ENCODE measurements at places on chromosomes 12 and 14.

GRCh38 chr14:64778104-64778754 is 74.0 kb downstream of the PLEKHG3 start:
- H3K4me1 ChIP-seq, result peaks cover 8% of the 10 kb centered on the region
- no peak overlapping the region for H3K4me3 ChIP-seq
- no peaks in the 10 kb centered on the region for H3K27me3 ChIP-seq
- H3K27ac ChIP-seq, result peak overlapping the region; percentile 19

DNA sequence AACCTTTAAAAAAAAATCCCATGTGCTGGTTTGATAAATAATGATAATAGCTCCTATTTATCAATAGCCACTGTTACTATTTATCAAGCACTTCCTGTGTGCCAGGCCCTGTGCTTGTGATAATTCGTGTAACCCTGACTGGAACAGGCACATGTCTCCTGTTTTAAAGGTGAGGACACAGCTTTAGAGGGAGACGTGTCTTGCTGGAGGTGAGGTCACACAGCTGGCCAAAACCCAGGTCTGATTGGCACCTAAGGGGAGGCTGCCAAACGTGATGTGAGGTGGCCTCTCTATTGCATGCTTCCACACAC is 156.6 kb downstream of the VRK1 start:
- no peak for DNase-seq
- H3K27ac ChIP-seq, result no peak overlapping the region
- H3K36me3 ChIP-seq, result no peaks in the 10 kb centered on the region

GRCh38 chr12:27468241-27468640 is 21.7 kb downstream of the SMCO2 start:
- no peak overlapping the region for H3K27ac ChIP-seq
- DNase-seq, result no peak
- H3K36me3 ChIP-seq, result no peaks in the 10 kb centered on the region
- H3K27me3 ChIP-seq, result no peaks in the 10 kb centered on the region

DNA sequence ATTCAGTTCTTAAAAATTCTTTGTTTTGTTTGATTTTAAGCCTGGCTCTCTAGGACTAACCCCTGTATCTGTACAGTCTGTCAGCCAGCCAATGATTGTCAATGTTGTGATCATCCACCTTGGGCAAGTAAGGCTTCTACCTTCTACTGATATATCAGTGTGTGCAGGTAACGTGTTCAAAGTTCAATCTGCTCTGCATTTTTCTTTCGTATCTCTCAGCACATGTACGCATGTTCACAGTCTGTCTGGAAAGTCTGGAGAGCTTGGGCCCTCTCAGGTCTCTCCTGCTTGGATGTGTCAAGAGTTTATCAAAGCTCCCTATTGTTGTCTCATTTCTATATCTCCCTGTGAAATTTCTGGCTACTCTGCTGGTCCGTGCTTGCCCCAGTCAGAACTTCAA is 138.6 kb upstream of the VRK1 start:
- no peaks in the 10 kb centered on the region for H3K27me3 ChIP-seq
- no peaks in the 10 kb centered on the region for H3K4me1 ChIP-seq
- DNase-seq, result no peak
- no peak overlapping the region for H3K4me3 ChIP-seq
- no peak overlapping the region for H3K27ac ChIP-seq

- no peak overlapping the region for H3K4me3 ChIP-seq
- no peaks in the 10 kb centered on the region for H3K36me3 ChIP-seq
- peaks cover 6% of the 10 kb centered on the region for H3K27me3 ChIP-seq
- no peak overlapping the region for H3K27ac ChIP-seq
Measured at GRCh38 chr12:131860472-131861260, 32.5 kb downstream of the MMP17 start.

- no peaks in the 10 kb centered on the region for H3K36me3 ChIP-seq
- H3K4me1 ChIP-seq, result no peaks in the 10 kb centered on the region
- no peak overlapping the region for H3K27ac ChIP-seq
- no peaks in the 10 kb centered on the region for H3K27me3 ChIP-seq
- DNase-seq, result no peak
- H3K4me3 ChIP-seq, result no peak overlapping the region
Measured at GRCh38 chr12:95723693-95724384, 66.7 kb downstream of the NTN4 start.

- no peak overlapping the region for H3K4me3 ChIP-seq
- DNase-seq, result no peak
- no peaks in the 10 kb centered on the region for H3K36me3 ChIP-seq
- no peak overlapping the region for H3K27ac ChIP-seq
- no peaks in the 10 kb centered on the region for H3K27me3 ChIP-seq
Measured at GRCh38 chr12:101414533-101415119, 7.1 kb upstream of the ARL1 start.

DNA sequence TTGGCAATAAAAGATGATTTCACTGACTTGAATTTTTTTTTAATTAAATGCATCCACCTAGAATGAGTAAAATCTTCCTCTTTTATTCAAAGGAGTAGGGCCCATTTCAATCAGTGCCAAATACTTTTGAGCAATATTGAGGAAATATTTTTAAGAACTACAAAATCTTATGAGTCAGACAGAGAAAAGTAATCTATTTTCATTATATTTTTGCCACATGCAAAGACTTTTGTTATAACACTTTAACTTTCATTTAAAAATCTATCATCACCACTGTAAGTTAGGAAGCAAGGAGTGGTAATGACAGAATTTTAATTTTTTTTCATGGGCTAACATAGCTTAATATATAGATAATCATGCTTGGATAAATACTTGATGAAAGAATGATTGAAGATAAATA is 345.2 kb upstream of the KITLG start:
- no peak for DNase-seq
- no peak overlapping the region for H3K4me3 ChIP-seq
- no peaks in the 10 kb centered on the region for H3K36me3 ChIP-seq
- peaks cover 26% of the 10 kb centered on the region for H3K4me1 ChIP-seq
- no peaks in the 10 kb centered on the region for H3K27me3 ChIP-seq
- H3K27ac ChIP-seq, result no peak overlapping the region

DNA sequence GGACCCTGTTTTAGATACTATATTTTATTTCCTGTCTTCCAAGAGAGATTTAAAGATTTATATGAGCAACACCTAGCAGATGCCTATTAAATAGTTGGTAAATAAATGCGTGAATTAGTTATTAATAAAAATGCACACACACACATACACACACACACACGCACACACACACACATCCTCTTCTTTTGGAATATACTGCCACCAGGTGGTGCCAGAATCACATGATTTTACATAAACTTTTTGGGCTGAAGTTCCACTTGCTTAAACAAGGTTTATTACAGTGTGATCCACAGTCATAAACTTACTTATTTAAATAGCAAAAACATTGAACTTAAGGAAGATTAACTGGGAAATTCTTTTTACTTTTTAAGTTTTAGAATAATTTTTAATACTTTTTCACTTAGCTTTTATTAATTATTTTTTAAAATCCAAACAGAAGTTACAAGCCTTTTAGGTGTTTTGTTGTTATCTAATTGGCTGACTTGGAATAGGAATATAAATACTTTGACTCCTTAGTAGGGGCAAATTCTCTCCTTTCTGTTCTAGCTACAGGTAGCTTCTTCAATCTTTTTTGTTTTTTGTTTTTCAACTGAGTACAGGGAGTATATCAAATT is 17.5 kb downstream of the RAD51B start:
- H3K36me3 ChIP-seq, result no peaks in the 10 kb centered on the region
- DNase-seq, result no peak
- H3K4me3 ChIP-seq, result no peak overlapping the region
- H3K27me3 ChIP-seq, result no peaks in the 10 kb centered on the region
- no peaks in the 10 kb centered on the region for H3K4me1 ChIP-seq

- no peak for DNase-seq
- no peak overlapping the region for H3K27ac ChIP-seq
- no peaks in the 10 kb centered on the region for H3K4me1 ChIP-seq
- H3K27me3 ChIP-seq, result no peaks in the 10 kb centered on the region
- no peaks in the 10 kb centered on the region for H3K36me3 ChIP-seq
Measured at GRCh38 chr12:80681-81190, 14.2 kb downstream of the IQSEC3 start.

- H3K4me3 ChIP-seq, result no peak overlapping the region
- no peak overlapping the region for H3K27ac ChIP-seq
- H3K4me1 ChIP-seq, result no peaks in the 10 kb centered on the region
- DNase-seq, result no peak
- H3K36me3 ChIP-seq, result no peaks in the 10 kb centered on the region
Measured at GRCh38 chr12:41419131-41419893, 231.2 kb downstream of the PDZRN4 start.

- no peak overlapping the region for H3K4me3 ChIP-seq
- H3K27me3 ChIP-seq, result no peaks in the 10 kb centered on the region
Measured at GRCh38 chr12:18696971-18697602, 40.7 kb downstream of the PLCZ1 start.

DNA sequence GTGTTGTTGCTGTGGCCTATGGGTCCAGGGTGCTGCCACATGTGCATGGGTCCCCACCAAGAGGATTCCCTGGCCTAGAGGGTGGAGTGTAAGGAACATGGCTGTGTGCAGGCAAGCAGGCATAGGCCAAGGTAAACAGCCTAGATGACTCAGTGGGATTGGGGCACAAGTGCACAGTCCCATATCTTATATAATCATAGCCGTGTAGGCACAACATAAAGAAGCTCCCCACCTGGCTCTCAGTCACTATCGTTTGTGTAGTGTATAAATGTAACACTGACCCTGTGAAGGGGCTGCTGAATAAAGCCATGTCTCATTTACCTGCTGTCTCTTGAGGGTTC is 15.7 kb upstream of the RNASE12 start:
- H3K27ac ChIP-seq, result no peak overlapping the region
- peaks cover 18% of the 10 kb centered on the region for H3K4me1 ChIP-seq
- H3K36me3 ChIP-seq, result no peaks in the 10 kb centered on the region
- H3K27me3 ChIP-seq, result no peaks in the 10 kb centered on the region

GRCh38 chr12:128684352-128684751 is 139.4 kb downstream of the SLC15A4 start:
- no peaks in the 10 kb centered on the region for H3K4me1 ChIP-seq
- H3K4me3 ChIP-seq, result no peak overlapping the region
- H3K27ac ChIP-seq, result no peak overlapping the region
- no peaks in the 10 kb centered on the region for H3K27me3 ChIP-seq

- H3K4me3 ChIP-seq, result no peak overlapping the region
- no peaks in the 10 kb centered on the region for H3K27me3 ChIP-seq
- H3K4me1 ChIP-seq, result peaks cover 20% of the 10 kb centered on the region
Measured at GRCh38 chr12:123229051-123229450, 3.9 kb downstream of the MPHOSPH9 start.

GRCh38 chr14:64826333-64826732 is 53.4 kb downstream of the SPTB start:
- H3K27ac ChIP-seq, result peak overlapping the region; percentile 96
- DNase-seq, result no peak
- H3K36me3 ChIP-seq, result peaks cover 8% of the 10 kb centered on the region

GRCh38 chr12:121711361-121712189 is 977 bp upstream of the TMEM120B start:
- peaks cover 21% of the 10 kb centered on the region for H3K4me1 ChIP-seq
- no peaks in the 10 kb centered on the region for H3K27me3 ChIP-seq
- H3K27ac ChIP-seq, result peak overlapping the region; percentile 94
- no peak for DNase-seq
- no peaks in the 10 kb centered on the region for H3K36me3 ChIP-seq

GRCh38 chr14:72264716-72265115 is 332.5 kb downstream of the RGS6 start:
- no peaks in the 10 kb centered on the region for H3K4me1 ChIP-seq
- no peaks in the 10 kb centered on the region for H3K36me3 ChIP-seq
- no peak overlapping the region for H3K27ac ChIP-seq
- H3K4me3 ChIP-seq, result no peak overlapping the region

GRCh38 chr12:112986291-112986800 is 8.0 kb downstream of the OAS2 start:
- no peaks in the 10 kb centered on the region for H3K36me3 ChIP-seq
- no peak for DNase-seq
- no peak overlapping the region for H3K4me3 ChIP-seq

GRCh38 chr14:73237786-73238423 is 599 bp downstream of the PAPLN start:
- no peaks in the 10 kb centered on the region for H3K27me3 ChIP-seq
- no peak for DNase-seq
- H3K4me3 ChIP-seq, result peak overlapping the region; percentile 63
- no peak overlapping the region for H3K27ac ChIP-seq

DNA sequence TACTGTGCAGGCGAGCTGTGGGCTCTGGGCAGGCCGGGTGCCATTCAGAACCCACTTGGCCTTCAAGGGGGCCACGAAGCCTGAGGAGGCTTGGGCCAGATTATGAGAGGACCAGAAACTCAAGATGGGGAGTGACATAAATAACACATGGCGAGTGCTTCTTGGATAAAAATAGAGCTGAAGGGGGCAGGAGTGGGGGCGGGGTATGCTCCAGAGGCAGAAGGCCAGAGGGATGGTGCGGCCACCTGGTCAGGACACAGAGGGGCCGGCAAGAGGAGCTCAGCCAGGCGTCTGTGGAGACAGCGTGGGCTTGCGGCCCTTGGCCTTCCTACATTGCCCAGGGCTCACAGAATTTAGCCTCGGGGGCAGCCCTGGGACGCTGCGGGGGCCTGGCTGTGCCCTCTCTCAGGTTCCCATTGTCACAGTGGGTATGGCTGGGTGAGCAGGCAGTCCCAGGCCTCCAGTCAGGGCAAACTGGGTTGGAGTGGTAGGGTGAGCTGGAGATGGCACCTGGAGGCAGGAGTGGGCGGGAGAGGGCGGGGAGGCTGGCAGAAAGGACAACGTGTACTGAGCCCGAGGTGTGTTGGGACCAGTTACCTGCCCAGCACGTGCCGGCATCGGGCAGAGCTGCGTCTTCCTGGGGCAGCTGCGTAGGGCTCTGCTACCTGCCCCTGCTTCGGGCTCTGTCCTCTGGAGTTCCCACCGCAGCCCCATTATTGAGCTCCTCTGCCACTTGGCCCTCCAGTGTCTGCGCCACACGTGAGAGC is 7.4 kb upstream of the SLC25A29 start:
- no peaks in the 10 kb centered on the region for H3K36me3 ChIP-seq
- H3K4me1 ChIP-seq, result peaks cover 14% of the 10 kb centered on the region
- no peaks in the 10 kb centered on the region for H3K27me3 ChIP-seq

DNA sequence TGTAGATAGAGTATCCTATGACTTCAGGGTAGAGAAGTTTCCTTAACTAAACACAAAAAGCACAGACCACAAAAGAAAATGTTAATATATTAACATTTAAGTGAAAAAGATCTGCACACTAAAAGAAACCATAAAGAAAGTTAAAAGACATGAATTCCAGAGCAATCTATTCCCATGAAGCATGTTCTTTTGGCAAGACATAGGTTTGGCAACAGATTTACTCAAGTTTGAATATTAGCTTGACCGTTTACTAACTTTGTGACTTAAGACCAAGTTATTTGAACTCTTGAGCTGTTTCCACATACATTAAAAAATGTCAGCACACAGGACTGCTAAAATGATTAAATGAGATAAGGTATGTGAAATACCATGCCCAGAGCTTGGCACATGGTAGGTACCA is 35.7 kb upstream of the GZMB start:
- DNase-seq, result no peak
- H3K4me3 ChIP-seq, result no peak overlapping the region
- H3K27ac ChIP-seq, result no peak overlapping the region
- no peaks in the 10 kb centered on the region for H3K36me3 ChIP-seq
- H3K4me1 ChIP-seq, result no peaks in the 10 kb centered on the region

- H3K4me3 ChIP-seq, result no peak overlapping the region
- H3K27me3 ChIP-seq, result no peaks in the 10 kb centered on the region
- no peaks in the 10 kb centered on the region for H3K4me1 ChIP-seq
- H3K36me3 ChIP-seq, result no peaks in the 10 kb centered on the region
- DNase-seq, result no peak
Measured at GRCh38 chr12:90229407-90230170, 521.0 kb upstream of the ATP2B1 start.

- H3K4me3 ChIP-seq, result no peak overlapping the region
- no peaks in the 10 kb centered on the region for H3K4me1 ChIP-seq
- H3K27me3 ChIP-seq, result peaks cover 2% of the 10 kb centered on the region
Measured at GRCh38 chr14:95033682-95034632, 123.4 kb downstream of the DICER1 start.

- peaks cover 3% of the 10 kb centered on the region for H3K27me3 ChIP-seq
- no peak for DNase-seq
- no peak overlapping the region for H3K4me3 ChIP-seq
- H3K36me3 ChIP-seq, result no peaks in the 10 kb centered on the region
- H3K27ac ChIP-seq, result no peak overlapping the region
Measured at GRCh38 chr12:129001826-129002225, 148.5 kb downstream of the GLT1D1 start.
